ENCODE measurements at places on chromosomes 1 and 21.

DNA sequence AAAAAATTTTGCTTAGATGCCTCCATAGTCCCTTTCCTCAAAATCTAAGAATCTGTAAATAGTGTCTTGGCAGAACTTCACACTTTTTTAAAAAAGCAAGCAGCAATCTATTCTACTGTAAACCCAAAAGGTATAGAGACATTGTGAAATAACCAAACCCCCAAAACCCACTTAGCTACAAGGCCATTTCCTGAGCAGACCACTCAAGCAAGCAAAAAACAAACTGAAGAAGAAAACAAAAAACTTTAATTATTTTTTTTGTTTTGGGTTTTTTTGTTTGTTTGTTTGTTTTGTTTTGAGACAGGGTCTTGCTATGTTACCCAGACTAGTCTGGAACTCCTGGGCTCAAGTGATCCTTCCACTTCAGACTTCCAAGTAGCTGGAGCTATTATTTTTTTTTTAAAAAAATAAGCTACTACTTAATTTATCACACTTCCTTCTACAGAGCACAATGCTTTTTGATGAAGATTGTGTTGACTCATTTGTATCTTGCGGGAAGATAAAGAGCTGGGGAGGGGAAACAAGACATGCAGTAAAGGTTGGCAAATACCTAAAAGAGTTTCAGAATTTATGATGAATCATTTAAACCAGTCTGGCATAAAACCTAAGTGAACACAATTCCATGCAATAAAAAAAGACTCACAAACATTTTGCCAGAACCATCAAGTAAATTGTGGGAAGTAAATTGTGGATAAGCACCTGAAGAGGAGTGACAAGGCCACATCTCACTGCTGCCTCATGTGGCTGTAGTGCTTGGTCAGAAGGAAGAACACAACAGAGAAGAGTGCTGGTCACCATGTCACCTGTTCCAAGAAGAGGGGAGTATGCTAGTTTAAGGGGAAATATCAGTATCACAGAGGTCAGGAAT lies 2.7 kb upstream of the PTPN22 start:
- DNase-seq: no peak
- no peaks in the 10 kb centered on the region for H3K36me3 ChIP-seq
- no peaks in the 10 kb centered on the region for H3K27me3 ChIP-seq
- peaks cover 60% of the 10 kb centered on the region for H3K4me1 ChIP-seq
- no peak overlapping the region for H3K27ac ChIP-seq

DNA sequence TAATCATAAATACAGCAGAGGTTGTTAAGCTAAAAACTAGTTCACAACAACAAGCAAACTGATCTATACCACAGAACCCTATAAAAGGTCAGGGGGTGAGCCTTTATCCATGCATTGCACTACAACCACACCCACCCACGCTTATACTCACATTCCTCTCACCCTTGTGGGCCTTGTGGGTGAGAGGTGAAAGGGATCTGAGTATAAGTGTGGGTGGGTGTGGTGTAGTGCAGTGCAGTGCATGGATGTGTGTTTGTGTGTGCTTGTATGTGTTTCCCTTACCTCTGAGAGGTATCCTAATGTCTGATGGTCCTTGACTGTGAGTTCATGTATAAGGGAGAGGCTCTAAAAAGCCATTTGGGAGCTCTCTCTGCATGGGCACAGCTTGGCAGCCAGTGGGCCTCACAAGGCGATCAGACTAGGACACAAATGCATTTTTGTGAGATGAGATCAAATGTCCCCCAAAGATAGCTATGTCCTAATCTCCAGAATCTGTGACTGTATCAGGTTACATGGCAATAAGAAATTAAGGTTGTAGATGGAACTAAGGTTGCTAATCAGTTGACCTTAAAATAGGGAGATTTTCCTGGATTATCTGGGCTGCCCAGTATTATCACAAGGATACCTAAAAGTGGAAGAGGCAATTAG lies 95.5 kb upstream of the DPT start:
- no peak for DNase-seq
- H3K4me3 ChIP-seq: no peak overlapping the region
- H3K27me3 ChIP-seq: peaks cover 3% of the 10 kb centered on the region
- no peaks in the 10 kb centered on the region for H3K4me1 ChIP-seq
- no peak overlapping the region for H3K27ac ChIP-seq

DNA sequence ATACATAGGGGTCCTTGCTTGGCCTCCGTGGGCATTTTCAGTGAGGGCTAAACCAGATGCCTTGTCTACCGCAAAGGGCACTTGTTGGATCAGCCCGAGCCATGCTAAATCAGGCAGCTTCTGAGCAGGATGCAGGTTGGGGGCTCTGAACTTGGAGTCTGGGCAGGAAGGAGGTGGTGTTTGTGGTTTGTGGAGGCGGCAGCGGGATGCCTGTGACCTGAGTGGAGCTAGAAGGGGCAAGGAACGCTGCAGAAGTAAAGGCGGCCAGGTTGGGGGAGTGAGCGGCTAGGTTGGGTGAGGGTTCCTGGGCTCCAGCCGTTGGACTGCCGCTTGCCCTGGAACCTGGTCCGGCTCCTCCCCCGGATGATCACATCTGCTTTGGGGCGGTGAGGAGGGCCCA lies 183.9 kb downstream of the CAMTA1 start:
- peaks cover 18% of the 10 kb centered on the region for H3K27me3 ChIP-seq
- H3K4me3 ChIP-seq: no peak overlapping the region
- peaks cover 30% of the 10 kb centered on the region for H3K4me1 ChIP-seq
- no peak overlapping the region for H3K27ac ChIP-seq
- DNase-seq: peak; percentile 63

GRCh38 chr1:242886137-242886536 lies 361.6 kb upstream of the PLD5 start:
- no peaks in the 10 kb centered on the region for H3K27me3 ChIP-seq
- no peak for DNase-seq
- H3K36me3 ChIP-seq: no peaks in the 10 kb centered on the region
- H3K4me3 ChIP-seq: no peak overlapping the region

DNA sequence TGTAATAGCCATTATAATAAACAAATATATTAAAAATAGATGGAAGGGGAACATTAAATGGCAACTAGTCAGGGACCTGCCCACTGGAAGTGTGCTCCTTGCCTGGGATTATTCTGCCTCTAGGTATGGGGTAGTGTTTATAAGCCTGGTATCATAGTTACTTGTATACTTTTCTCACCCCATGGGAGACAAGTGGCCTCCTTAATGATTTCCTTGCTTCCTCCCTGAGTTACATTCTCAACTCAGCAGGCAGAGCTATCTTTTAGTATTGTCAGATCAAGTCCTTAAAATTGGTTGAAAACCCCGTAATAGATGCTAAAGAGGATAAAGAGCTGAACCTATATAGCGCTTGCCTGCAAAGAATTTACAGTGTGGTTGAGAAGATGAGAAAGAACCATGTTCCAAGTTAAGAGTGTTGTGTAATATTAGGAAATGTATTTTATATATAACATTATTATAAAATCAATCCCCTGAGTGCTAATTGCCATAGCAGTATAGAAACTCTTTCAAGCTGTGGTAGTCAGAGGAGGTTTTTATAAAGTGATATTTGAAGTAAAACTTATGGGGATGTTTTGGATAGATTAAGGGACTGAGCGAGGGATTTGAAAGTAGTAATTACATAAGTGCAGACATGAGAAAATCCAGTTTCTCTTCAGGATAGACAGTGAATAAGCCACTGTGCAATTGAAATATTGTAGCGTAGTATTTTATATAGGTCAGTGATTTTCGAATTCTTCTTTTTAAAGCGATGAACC lies 106.5 kb downstream of the SPATA46 start:
- H3K27me3 ChIP-seq: peaks cover 7% of the 10 kb centered on the region
- no peaks in the 10 kb centered on the region for H3K4me1 ChIP-seq
- H3K4me3 ChIP-seq: no peak overlapping the region
- no peak overlapping the region for H3K27ac ChIP-seq

DNA sequence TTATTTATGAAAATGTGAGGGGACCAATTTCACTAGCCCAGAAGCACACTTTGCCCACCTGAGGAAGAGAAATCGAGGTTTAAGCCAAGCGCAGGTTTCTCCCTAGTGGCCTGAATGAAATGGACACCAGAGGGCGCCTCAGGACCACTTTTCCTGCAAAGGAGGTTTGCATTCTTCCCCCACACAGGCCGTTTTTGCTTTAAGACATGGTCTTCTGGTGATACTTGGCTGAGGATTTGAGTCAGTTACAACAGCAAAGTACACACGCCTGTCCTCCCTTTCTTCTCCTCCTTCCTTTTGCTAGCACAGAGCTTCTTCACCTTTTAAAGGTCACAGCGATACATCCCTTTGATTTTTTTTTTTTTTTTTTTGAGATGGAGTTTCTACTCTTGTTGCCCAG lies 5.4 kb downstream of the PLA2G2E start:
- no peak overlapping the region for H3K27ac ChIP-seq
- H3K4me3 ChIP-seq: no peak overlapping the region
- peak; percentile 76 for DNase-seq
- peaks cover 23% of the 10 kb centered on the region for H3K36me3 ChIP-seq
- no peaks in the 10 kb centered on the region for H3K4me1 ChIP-seq
